ENCODE measurements at places on chromosomes 6 and 20.

GRCh38 chr6:79375635-79376337 lies 141.3 kb upstream of the HMGN3 start:
- DNase-seq, result no peak

GRCh38 chr6:31541059-31541657 lies 645 bp downstream of the DDX39B start:
- peak; percentile 57 for DNase-seq

DNA sequence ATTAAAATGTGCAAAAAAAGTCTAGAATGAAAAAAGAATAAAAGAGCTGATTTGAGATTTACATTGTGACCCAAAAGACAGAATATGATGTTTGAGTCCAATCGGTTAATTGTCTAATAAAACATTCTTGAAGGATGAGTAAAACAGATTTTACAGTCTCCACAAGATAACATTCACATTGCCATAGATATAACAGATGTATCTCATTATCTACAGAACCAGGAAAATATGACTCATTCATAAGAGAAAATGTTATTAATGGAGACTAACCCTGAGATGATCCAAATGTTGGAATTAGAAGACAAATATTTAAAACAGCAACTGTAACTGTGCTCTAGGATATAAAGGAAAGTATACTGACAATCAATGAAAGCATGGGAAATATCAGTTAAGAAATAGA lies 141.7 kb downstream of the RFX6 start:
- DNase-seq, result no peak

- DNase-seq, result no peak
Observed at GRCh38 chr6:157841211-157841840, 18.3 kb downstream of the SNX9 start.

GRCh38 chr6:42674780-42675179 lies 47.6 kb downstream of the PRPH2 start:
- no peak for DNase-seq

DNA sequence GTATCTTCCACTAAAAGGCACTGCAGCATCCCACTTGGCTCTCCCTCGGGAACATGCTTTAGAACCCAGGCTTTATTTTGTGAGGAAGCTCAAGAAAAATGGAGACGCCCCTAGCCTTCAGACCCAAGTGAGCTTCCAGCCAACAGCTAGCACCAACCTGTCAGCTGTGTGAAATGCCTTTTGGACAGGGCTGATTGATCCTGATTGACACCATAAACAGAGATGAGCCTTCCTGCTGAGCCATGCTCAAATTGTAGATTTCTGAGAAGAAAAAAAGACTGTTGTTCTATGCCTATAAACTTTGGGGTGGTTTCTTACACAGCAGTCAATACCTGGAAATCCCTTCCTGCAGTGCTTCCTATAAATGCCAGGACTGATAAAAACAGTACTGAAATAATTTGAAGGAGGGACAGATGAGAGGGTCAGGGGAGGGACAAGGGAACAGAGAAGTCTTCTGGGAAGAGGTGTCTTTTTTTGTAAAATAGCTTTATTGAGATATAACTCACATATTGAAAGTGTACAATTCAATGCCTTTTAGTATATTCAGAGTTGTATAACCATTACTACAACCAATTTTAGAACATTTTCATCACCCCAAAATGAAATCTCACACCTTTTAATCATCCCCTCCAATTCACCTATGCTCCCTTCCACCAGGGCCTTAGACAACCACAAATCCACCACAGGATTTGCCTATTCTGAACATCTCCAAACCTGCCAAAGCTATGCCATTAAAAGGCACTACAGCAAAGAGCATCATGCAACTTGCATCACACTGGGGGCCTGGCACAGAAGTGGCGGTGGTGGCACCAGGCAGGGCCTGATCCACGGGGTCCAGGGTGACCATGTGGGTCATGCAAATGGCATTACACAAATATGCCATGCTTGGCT lies 2.7 kb upstream of the STK4 start:
- no peak for DNase-seq

- DNase-seq, result no peak
Observed at GRCh38 chr6:35477028-35477427, 8.8 kb downstream of the RPL10A start.

- no peak for DNase-seq
Observed at GRCh38 chr6:160951187-160952030, 40.2 kb upstream of the MAP3K4 start.

- DNase-seq, result no peak
Observed at GRCh38 chr6:56370127-56370540, 122.8 kb upstream of the COL21A1 start.

DNA sequence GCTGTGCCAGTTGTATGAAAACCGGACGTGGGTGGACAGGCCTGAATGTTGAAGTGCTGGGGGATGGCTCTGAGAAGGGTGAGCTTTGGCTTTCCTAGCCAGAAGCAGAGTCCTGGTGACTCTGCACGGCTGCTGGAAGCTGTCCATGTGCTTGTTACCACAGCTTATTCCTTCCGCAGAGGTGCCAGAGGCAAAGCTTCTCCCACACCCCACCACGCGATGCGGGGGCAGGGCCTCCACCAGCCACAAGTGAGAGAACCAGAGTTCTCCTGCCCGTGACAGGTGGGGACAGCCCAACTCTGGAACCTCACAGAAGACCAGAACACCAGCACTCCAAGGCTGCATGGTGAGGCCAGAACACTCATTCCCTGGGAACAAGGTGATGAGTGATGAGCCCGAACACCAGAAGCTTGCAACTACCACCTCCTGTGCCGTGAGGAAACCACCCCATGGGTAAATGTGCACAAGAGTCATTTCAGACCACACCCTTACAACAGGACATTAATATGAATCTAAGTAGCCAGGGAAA lies 36.7 kb downstream of the JAG1 start:
- DNase-seq, result no peak

DNA sequence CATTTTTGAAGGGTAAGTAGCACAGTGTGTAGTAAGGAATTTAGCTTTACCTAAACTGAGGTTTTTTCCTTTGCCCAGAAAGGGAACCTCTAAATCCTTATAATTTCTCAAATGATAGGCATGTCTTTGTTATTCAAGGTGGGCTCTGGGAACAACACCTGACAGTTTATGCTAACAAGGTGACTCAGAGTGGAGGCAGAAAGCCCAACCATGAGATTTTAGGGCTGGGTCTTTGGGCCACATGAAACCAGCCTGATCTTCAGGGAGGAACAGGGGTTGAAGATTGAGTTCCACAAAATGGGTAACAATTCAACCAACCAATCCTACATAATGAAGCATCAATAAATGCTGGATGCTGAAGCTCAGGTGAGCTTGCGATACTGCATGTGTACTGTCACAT lies 46.6 kb downstream of the PRSS35 start:
- DNase-seq, result no peak

- DNase-seq, result no peak
Observed at GRCh38 chr6:15499125-15499524, 163.7 kb downstream of the DTNBP1 start.

DNA sequence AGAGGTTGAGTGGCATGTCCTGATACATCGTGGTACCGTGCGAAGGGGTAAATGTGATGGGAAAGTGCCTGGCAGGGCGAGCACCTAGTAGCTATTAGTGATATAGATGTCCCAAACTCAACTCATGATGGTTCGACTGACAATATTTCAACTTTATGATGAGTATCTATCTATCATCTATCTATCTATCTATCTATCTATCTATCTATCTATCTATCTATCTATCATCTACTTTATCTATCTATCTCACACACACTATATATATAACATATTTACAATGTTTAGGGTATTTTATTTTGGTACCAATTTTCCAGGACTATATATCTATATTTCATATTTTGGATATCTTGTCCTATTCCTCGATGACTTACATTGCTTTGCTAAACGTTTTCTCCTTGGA lies 5.5 kb downstream of the BCAS1 start:
- DNase-seq, result no peak
